ENCODE measurements at places on chromosomes 2 and 18.

GRCh38 chr18:62438402-62438801, 84.4 kb upstream of the ZCCHC2 start:
- no peak for DNase-seq

- DNase-seq = no peak
Measured at GRCh38 chr2:18987016-18987415, 371.4 kb downstream of the OSR1 start.

- no peak for DNase-seq
Measured at GRCh38 chr2:122627388-122627787, 871.9 kb downstream of the TSN start.

- no peak for DNase-seq
Measured at GRCh38 chr2:27798486-27798885, 27.0 kb downstream of the MRPL33 start.

DNA sequence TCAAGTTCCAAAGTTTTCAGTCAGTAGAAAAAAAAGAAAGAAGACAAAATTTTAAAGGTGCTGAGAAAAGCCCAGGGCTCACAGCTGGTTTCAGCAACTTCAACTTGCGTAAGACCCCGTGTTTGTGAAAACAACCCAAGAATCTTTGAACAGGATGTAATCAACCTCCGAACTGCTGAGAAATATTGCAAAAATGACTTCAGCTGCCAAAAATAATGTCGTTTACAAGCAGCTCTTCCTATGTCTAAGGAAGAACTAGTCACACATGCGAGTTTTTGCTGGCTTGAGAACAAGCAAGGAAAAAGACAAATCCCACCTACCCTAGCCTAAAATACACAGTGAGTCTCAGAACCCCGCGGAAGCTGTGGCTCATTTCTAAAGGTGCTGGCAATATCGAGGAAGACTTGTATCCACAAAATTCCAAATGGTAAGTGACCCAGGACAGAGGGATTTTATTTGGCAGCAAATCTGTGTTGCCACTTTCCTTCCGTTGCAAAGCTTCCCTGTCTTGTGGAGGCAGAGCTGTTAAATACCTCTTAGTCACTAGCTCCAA, 59.8 kb upstream of the SLC8A1 start:
- DNase-seq = no peak

DNA sequence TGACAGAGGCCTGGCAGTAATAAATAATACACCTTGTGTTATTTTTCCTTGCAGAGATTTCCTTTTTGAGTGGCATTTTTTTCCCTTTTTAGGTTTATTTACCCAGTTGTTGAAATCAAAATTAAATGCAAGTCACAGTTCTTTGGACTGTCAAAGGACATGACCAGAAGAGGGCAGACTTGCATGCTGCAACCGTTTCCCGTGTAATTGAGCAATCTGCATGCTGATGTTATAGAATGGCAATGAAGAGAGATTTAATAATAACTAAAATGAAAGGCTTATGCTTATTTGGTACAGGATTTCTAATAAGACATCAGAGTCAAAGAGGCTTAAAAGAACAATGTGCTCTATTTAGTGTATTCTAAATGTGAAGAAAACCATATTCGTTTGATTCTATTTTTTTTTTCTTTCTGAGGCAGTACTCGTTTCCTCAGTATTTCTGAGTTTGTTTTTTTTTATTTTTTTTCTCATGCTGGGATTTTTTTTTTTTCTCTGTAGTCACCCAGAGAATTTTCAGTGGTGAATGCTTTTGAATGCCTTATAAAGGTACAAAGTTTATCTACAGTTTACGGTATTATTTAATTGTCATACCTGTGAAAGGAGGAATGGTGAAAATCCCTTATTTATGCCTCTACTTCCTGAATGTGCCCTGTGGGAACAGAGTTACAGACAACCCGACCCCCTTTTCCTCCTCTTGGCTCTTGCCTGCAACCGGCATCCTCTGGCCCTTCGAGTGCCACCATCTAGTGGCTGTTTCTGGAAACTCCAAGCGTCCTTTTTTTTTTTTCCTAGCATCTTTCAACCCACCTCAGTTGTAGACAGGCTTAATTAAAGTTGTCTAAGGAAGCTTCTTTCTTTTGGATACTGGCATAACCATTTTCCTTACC, 368.5 kb downstream of the LRRTM1 start:
- no peak for DNase-seq

- DNase-seq = no peak
Measured at GRCh38 chr2:208228476-208228875, 26.4 kb downstream of the IDH1 start.

DNA sequence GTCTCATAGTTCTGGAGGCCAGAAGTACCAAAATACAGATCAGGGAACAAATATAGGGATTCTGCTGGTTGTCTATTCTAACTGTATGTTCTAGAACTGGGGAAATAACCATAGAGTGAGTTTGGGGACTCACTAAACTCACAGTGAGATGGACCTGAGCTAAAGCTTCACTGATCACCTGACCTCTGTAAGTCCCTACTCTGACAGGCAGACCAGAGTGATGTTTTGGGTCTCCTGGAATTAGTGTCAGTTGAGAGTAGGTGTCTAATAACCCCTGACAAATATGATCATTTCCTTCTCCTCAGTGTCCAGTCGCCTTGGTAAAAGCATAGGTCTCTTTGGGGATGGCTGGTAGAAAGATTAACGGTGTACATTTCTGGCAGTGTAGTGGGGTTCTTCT, 14.2 kb downstream of the PIKFYVE start:
- no peak for DNase-seq

- DNase-seq = no peak
Measured at GRCh38 chr18:44497757-44498490, 182.8 kb upstream of the SETBP1 start.

GRCh38 chr18:27030421-27030820, 154.7 kb downstream of the CHST9 start:
- DNase-seq = no peak

- no peak for DNase-seq
Measured at GRCh38 chr2:218720048-218721041, 9.7 kb downstream of the TTLL4 start.

GRCh38 chr2:25960920-25961319, 21.4 kb downstream of the KIF3C start:
- DNase-seq = no peak

GRCh38 chr2:200218645-200219044, 87.8 kb upstream of the SPATS2L start:
- no peak for DNase-seq

DNA sequence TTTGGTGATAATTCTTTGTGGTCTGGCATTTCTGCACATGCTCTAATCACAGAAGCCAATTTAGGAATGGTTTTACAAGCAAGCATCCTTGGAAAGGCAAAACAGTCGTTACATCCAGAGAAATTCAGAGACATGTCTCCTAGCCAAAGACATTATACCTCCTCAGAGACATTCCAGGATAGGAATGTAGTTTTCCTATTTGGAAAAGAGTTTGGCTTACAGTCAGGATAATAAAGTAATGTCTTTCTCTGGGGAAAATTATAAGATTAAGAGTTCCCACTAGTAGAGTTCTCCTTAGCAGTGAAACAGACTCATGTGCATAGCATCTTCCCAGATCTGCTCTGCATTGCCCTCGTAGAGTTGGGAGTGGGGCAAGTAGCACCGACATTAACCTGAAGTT, 753.6 kb upstream of the TMEFF2 start:
- DNase-seq = no peak

- no peak for DNase-seq
Measured at GRCh38 chr2:207258263-207258991, 92.7 kb upstream of the KLF7 start.

DNA sequence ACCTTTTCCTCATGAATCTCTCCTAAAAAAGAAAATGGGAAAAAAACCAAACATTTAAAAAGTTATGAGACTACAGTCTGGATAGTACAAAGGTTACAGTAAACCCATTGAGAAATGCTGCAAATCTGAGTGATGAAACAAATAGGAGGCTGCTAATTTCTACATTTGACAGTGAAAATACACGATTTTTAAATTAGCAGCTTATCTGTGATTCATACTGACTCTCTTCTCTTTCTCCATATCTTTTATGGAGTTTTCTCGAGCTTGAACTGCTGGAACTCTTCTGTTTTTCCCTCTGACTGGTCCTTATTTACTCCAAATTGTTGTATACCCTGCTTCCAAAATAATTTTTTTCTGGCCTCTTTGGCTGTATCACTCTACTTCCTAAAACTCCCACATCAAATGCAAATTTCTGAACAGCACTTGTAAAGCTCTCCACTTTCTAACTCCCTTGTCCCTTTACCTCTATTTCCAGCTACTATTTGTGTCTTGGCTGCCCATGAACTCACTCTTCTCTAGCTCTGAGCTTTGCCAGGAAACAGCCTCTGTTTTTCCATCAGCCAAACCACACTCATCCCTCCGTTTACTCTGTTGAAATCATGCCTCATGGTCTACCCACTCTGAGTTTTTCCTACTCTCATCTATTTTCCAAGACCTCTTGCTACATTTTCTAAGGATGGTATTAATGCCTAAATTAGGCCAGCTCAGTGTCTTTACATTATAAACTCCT, 73.7 kb downstream of the RBMS1 start:
- no peak for DNase-seq

- DNase-seq = no peak
Measured at GRCh38 chr2:165245081-165245793, 6.0 kb downstream of the SCN2A start.

DNA sequence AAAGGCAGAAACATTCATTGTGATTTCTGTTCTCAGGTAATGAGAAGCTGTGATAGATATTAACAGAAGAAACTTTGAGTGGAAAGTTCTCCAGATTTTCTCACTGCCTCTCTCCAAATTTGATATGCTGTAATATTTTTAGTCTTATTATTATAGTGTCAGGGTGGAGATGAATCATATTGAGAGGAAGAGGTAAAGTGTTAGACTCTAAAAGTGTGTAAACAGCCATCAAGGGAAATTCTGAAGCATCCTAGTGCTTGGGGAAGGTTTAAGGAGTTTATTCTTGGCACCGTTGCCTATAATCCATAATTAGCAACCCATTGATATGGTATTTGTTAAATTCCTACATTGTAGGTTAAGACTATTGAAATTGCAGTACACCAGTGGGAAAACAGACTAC, 104.7 kb upstream of the NABP1 start:
- DNase-seq = no peak

DNA sequence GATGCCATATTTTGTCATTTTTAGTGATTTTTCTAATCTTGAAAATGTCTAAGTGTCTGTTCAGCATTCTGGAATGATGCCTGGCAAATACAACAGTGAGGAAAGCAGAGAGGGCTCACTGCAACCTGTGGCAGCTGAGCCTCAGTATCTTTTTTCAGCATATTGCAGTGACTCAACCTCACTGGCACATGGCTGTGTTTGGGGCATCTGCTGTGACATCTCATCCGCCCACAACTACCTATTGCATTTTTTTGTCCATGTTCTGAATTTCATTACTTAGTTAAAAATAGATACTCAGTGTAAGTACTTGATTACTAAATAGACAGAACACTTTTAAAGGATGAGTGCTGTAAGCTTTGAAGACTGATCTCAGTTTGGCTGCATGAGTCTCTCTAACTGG, 10.7 kb downstream of the BABAM2 start:
- DNase-seq = no peak

GRCh38 chr2:98909317-98910211, 26.5 kb downstream of the CRACDL start:
- no peak for DNase-seq

- no peak for DNase-seq
Measured at GRCh38 chr18:27202741-27203140, 17.6 kb upstream of the CHST9 start.

DNA sequence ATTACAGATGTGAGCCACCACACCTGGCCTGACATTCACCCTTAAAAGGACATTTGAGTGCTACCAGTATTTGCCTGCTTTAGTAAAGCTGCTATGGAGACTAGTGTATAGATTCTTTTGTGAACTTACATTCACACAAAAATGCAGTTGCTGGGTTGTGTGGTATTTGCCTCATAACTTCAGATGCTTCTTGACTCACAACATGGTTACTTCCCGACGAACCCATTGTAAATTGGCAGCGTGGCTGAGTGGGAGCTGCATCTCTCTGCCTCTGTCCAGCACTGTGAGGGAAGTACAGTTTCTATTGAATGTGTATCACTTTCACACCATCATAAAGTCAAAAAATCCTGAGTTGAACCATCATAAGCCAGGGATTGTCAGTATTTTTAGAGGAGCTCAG, 56.9 kb downstream of the RRM2 start:
- DNase-seq = no peak

GRCh38 chr2:238930216-238930615, 82.3 kb downstream of the TWIST2 start:
- no peak for DNase-seq

DNA sequence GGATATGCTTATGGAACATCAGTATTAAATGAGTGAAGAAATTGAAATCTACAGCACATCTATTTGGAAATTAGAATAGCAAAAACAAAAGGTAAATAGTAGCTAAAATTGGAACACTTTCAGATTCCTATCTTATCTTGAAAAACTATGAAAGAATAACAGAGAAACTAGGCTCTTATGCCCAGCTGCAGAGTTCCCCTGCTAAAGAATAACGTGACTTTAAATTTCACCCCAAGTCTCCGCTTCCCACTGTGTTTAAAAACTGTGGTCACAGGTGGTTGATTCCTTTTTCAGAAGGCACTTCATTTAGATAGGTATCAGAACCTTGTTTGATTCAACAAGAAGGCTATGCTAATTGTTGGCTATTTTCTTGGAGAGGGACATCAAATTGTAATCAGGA, 30.1 kb downstream of the ARHGAP28 start:
- DNase-seq = no peak

GRCh38 chr18:49725809-49726674, 87.3 kb downstream of the ACAA2 start:
- no peak for DNase-seq

- DNase-seq = no peak
Measured at GRCh38 chr2:202290970-202291369, 25.4 kb downstream of the NOP58 start.

DNA sequence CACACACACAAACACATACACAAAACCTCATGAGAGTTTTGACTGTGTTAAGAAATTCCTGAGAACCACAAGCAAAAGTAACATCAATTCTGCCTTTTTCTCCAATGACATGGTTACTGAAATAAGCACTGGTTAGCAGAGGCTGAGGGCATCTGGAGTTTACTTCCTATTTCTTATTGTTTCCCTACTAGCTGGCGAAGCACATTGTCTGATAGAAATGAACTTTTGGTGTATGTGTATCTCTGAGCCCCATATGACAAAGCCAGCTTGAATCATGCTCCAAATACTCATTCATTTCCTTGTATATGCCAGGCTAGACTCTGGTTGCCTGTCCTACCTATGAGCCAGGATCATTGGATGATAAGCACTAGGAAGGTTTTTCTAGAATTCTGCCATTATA, 203.1 kb downstream of the NCKAP5 start:
- DNase-seq = no peak

- DNase-seq = no peak
Measured at GRCh38 chr18:54127759-54128378, 96.6 kb downstream of the MBD2 start.

- no peak for DNase-seq
Measured at GRCh38 chr18:48992133-48992532, 41.4 kb upstream of the SMAD7 start.
